ENCODE measurements at places on chromosomes 12 and 14.

DNA sequence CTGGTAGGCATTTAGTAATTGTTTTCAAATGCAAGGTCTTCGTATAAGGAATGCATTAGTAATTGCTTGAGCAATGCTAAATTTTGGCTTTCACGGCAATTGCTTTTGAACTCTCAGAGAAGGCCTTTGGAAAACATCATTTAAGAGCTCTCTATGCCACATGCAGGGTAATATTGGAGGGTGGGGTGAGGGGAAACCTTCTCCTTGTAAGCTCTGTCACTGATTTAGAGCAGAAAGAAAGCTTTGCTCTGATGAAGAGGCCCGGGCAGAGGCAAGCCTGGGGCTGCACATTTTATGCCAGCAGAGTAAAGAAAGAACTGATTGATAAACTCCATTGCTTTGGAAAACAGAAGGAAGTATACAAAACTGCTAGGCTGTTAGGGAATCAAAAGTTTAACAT, 70.9 kb downstream of the TRIM9 start:
- no peak for DNase-seq

- DNase-seq = no peak
Measured at GRCh38 chr14:64176330-64176729, 117.8 kb downstream of the ESR2 start.

DNA sequence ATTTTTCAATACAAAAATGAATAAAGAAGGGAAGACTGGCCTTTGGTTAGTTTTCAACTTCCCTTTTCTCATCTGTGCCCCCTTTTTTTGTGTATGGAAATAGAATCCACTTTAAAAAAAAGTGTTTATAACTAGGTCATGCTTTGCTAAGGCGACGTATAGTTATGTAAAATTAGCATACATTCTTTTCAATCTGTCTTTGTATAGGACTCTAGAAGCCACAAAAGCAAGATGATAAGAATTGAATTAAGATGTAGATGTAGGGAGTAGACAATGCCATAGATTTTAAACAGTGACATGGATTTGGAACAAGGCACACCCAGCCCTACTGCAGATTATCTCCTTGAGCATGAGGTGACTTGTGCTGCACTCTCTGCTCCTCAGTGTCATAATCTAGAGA, 354.3 kb downstream of the TMTC2 start:
- no peak for DNase-seq

DNA sequence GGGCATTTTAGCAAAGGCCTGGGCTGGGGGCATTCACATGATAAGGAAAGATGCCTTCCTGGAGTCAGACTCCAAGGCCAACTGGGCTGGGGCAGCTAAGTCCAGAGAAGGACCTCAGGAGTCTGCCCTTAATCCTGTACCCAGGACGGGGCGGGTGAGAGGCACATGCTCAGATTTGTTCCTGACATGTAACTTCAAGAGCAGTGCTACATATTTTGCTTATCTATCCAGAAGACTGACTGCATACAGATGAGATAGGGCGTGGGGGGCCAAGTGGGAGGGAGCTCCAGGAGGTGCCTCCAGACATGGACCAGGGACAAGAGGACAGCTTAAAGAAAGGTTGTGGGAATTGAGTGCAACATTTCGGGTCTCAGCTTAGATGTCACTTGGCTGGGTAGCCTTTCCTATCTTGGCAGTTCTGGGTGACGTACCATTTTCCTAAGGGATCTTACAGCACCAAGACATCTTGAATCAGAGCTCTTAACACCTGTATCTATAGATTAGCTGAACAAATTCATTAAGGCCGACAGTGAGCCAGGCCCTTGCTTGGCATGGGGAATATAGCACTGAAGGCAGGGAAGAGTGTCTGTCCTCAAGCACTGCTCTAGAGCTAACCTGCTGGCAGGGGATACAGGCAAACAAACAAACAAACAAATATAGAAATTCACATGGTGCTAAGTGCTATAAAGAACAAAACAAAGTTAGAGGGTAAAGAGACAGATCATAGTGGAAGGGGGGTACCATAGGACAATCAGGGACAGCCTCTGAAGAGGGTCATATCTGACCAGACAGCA, 61.2 kb downstream of the PTPN21 start:
- DNase-seq = no peak

GRCh38 chr14:63091394-63091996, 46.2 kb upstream of the KCNH5 start:
- no peak for DNase-seq

DNA sequence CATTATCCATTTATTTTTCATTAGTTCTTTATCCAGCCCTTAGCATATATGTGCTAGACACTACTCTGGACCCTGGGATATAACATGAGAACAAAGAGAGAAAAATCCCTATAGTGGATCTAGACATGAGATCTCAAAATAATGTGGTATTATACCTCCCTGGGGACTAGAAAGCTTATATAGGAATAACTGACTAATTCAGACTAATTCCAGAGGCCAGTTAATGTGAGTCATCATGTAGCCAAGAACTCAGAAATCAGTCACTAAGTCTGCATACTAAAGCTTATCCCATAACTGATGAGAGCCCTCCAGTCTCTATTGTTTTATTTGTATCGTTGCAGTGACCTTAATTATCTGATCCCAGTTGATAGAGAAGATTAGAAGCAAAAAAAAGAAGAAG, 267.1 kb upstream of the RGS6 start:
- no peak for DNase-seq

- DNase-seq = no peak
Measured at GRCh38 chr14:100416921-100417860, 94.1 kb downstream of the SLC25A47 start.

DNA sequence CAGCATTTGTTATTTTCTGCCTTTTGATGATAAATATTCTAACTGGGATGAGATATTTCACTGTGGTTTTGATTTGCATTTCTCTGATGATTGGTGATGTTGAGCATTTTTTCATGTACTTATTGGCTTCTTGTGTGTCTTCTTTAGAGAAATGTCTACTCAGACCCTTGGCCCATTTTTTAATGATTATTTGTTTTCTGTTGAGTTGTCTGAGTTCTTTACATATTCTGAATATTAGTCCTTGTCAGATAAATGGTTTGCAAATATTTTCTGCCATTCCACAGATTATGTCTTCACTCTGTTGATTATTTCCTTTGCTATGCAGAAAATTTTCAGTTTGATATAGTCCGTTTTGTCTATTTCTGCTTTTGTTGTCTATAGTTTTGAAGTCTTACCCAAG, 317.0 kb downstream of the CEP128 start:
- no peak for DNase-seq

GRCh38 chr12:64059685-64060084, 162.4 kb downstream of the KICS2 start:
- no peak for DNase-seq

DNA sequence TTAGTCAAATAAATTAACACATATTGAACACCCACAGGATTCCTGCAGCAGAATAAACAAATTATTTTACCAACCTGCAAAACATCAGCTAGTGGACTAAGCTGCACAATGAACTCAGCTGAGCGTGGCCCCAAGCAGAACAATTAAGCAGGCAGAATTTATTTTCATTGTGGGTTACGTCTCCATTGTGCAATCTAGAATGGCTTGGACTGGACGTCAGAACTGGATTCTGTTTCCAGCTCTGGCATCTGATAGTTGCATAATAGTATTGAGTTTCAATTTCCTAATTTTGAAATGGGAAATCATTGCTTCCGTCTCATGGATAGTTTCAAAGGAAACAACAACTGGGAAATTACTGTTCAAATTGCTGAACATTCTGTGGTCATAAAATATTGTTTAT, 35.5 kb upstream of the RERG start:
- no peak for DNase-seq

DNA sequence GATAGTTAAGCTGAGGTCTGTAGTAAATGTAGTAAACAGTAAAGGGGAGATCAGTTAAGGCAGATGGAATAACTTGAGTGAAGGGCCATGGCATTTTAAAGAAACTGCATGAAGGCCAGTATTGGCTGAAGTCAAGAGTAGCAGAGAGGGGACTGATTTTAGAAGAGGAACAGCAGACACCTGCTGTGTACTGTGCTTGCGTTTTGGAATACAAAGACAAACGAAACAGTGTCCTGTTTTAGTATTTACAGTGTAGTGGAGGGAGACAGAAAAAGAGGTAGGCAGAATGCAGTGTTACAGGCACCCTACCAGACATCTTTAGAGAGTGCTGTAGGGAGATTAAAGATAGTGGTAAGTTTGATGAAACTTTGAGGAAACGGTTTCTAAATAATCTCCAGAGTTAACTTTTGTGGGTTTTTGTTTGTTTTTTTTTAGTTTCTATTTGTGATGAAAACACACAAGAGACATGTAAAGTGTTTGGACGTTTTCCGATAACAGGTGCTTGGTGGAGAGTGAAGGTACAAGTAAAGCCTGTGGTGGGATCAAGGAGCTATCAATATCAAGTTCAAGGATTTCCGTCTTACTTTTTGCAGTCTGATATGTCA, 2.1 kb downstream of the HELB start:
- peak; percentile 12 for DNase-seq

- no peak for DNase-seq
Measured at GRCh38 chr12:18643681-18644080, 94.1 kb downstream of the PLCZ1 start.

DNA sequence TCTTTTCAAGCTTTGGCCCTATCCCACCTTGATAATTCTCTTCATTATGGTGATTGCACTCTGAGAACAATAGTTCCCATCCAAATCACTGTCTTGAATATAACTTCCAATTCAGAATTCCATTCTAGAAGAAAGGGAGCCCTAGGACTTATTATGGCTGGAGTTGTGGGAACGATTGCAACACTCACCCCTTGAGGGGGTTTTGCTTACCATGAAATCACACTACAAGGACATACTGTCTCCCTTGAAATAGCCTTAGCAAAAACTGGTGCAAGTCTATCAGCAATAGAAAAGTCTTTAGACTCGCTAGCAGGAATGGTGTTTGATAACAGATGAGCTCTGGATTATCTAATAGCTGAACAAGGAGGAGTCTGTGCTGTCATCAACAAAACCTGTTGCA, 31.4 kb upstream of the OXA1L start:
- no peak for DNase-seq

DNA sequence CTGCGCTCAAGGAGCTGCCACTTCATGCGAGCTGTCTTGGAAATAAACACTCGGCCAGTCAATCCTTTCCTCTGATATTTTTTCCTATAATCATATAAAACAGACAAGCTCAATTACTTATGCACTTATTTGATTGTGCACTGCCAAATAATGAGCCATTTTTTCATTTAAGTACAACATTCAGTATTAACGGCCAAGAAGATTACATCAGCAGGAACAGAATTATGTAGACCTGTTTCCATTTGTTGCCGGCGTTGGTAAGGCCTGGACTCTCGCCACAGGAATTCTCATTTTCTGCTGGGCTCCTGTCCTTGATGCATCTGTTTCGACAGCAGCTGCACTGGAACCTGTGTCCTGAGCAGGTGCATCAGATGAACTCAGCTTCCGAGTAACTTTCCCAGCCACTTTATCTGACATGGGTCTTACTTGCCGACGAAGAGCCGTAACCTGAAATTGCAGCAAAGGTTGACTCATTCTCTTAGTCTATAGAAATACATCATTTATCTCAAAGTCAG, 110.2 kb downstream of the KIF21A start:
- DNase-seq = no peak

DNA sequence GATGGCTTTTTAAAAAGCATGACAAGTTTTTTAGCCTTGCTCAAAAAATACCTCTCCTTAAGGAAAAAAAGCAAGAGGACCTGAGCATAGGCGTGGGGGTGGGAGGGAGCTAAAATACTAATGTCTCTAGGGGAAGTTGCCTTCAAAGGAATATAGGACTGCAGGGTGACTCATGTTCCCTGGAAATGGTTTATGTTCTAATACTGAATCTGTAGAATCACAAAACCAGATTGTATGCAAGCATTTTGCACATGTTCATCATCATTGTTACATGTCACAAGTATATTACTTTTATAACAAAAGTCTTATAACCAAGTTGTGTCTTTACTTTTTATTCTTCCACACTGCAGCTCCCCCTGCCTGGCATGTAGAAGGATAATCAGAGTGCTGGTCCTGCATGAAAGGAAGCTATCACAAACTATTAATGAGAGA, 36.6 kb downstream of the GPR135 start:
- DNase-seq = no peak

DNA sequence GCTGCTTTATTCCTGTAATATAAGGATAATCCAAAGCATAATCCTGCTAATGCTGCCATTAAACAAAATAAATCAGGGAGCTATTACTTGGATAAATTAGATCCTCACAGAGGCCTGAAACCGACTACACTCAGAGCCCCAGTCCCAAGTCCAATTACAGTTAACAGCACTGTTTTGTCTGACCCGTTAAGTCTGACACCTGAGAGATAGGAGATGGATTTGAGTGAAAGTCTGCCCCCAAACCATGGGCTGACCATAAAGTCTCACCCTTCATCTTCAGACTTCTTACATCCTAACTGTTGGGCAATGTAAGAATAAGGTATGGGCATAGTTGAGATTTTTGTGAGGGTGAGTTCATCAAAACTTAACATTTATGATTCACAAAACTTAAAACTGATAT, 181.7 kb downstream of the PLCZ1 start:
- DNase-seq = no peak

GRCh38 chr14:100392356-100392755, 69.2 kb downstream of the SLC25A47 start:
- no peak for DNase-seq

DNA sequence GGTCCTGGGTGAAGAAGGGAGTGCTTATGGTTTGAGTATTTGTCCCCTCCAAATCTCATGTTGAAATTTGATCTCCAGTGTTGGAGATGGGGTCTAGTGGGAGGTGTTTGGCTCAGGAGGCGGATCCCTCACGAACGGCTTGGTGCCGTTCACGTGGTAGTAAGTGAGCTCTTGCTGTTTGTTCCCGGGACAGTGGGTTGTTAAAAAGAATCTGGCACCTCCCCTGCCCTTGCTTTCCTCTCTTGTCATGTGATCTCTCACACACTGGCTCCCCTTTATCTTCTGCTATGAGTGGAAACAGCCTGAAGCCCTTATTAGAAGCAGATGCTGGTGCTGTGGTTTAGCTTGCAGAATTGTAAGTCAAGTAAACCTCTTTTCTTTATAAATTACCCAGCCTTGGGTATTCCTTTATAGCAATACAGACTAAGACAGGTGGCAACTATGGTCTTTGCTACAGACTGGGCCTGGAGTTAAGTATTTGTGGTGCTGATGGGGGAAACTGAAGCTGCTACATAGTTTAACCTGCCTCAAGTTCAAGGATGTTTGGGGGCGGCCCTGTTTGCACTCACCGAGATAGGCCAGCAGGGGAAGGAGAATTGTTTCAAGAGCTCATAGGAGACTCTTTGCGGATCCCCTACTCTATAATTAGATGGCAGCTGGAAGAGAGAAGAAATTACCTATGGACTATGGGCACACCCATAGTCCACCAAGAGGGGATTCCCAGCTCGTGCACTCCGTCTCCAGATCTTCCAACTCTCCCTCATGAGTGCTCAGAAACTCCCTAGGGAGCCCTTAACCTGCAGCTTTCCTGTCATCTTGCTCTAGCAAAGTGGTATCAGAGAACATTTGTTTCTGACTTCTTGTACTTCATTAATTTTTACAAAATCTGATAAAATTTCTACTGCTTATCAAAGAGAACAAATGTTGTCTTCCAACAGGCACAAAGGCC, 164.6 kb downstream of the SLC15A5 start:
- no peak for DNase-seq

GRCh38 chr12:131835616-131836171, 7.5 kb downstream of the MMP17 start:
- DNase-seq = peak; percentile 62

- no peak for DNase-seq
Measured at GRCh38 chr14:93533842-93534241, 103.1 kb downstream of the UNC79 start.

GRCh38 chr12:88958946-88959345, 378.7 kb upstream of the KITLG start:
- DNase-seq = no peak
